ENCODE measurements at places on chromosomes 6 and 20. TPM values are rescaled to one million over a fixed set of nuclear protein-coding genes. Genes with fewer than 3 reads are reported as not detected.

The TAF8 gene
- 9.2 TPM for total RNA-seq

The SERPINB1 gene
- total RNA-seq: 7.2 TPM

The RFX6 gene
- not detected for total RNA-seq

The GPRC6A gene
- not detected for total RNA-seq

The POLR1C gene
- 25.6 TPM for total RNA-seq

The MYL9 gene
- 0.23 TPM for total RNA-seq

The GSTA3 gene
- 0.69 TPM for total RNA-seq

The CUL9 gene
- 34.1 TPM for total RNA-seq

The C20orf141 gene
- total RNA-seq: not detected

The BMP7 gene
- total RNA-seq: 23.3 TPM

The MAP1LC3A gene
- total RNA-seq: 64.6 TPM

The OPRM1 gene
- total RNA-seq: 56.7 TPM

The PHACTR1 gene
- 54.7 TPM for total RNA-seq

The FOXA2 gene
- 0.69 TPM for total RNA-seq

The TBXT gene
- total RNA-seq: not detected

The VTA1 gene
- 86.5 TPM for total RNA-seq

The CST7 gene
- 0.69 TPM for total RNA-seq

The LRRC1 gene
- total RNA-seq: 12.5 TPM

The PRR18 gene
- total RNA-seq: 2.5 TPM

The TCP11 gene
- total RNA-seq: 0.23 TPM

The NFATC2 gene
- total RNA-seq: 0.69 TPM

The RIPOR2 gene
- total RNA-seq: 33.4 TPM

The C6orf132 gene
- total RNA-seq: 0.23 TPM

All from diencephalon (tissue), 1 donor.